ENCODE measurements at places on chromosomes 7 and 10.
A peak's percentile ranks its signal among the peaks of the same experiment; 100 is the strongest.

GRCh38 chr10:133400624-133401424 is 6.9 kb downstream of the MTG1 start:
- no peak for DNase-seq

GRCh38 chr10:77493239-77493806 is 144.3 kb downstream of the KCNMA1 start:
- no peak for DNase-seq

DNA sequence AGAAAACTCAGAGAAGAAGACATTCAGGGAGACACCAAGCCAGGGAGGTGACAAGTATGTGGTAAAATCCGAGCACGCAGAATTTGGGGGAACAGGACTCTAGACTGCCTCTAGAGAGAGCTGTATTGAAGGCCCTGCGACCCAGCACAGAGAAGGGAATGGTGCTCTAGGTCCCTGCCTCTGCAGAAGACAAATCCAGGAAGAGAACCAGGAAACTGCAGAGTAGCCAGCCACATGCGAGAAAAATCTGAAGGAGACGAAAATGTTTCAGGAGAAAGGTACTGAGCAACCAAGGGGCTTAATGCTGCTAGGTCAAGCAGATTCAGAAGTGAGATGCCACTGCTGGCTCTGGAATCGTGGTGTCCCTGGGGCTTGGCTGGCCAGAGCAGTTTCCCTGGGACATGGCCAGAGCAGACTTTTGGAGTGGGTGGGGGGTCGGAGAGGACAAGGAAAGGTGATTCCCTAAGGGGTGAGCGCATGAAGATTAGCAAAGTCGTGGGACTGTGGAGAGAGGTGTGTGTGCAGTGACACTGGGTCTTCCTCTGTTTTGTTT is 158.0 kb upstream of the KLF6 start:
- no peak for DNase-seq

DNA sequence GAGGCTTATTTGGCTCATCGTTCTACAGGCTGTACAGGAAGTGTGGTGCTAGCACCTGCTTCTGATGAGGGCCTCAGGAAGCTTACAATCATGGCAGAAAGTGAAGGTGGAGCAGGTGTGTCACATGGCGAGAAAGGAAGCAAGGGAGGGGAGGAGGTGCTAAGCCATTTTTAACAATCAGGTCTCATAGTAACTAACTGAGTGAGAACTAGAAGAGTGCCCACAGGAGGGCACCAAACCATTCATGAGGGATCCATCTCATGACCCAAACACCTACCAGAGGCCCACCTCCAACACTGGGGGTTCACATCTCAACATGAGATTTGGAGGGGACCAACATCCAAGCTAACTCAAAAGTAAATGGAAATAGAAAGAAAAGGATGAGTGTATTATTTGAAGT is 78.1 kb downstream of the CXCL12 start:
- no peak for DNase-seq

GRCh38 chr10:12729885-12730284 is 271.6 kb downstream of the CCDC3 start:
- no peak for DNase-seq

GRCh38 chr10:78292982-78293865 is 259.6 kb downstream of the RPS24 start:
- no peak for DNase-seq

DNA sequence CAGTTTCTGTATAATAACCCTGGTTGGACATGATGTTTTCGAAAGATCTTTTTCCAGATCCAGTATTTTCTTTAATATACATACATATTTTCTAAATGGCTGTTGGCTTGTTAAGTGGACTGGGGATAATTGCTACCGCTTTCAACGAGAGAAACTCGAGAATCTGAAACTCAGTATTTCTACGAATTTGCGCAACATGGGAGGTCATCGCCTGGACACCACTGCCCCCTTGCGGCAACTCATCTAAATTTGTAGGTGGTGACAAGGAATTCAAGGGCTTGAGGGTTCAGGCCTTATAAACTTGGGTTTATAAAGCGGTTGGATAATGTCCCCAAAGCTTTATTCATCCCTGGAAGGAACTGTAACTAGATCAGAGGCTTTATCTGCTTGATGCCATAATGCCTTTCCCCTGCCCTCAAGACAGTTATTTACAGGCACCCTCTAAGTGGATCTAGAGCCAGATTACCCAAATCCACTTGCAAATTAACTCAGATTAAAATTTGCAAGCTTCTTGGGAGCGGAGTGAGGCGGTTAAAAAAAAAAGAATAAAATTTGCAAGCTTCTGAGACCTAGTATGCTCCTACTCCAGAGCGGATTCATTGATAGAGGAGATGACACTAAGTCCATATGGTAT is 21.3 kb upstream of the KCNK18 start:
- peak; percentile 71 for DNase-seq

DNA sequence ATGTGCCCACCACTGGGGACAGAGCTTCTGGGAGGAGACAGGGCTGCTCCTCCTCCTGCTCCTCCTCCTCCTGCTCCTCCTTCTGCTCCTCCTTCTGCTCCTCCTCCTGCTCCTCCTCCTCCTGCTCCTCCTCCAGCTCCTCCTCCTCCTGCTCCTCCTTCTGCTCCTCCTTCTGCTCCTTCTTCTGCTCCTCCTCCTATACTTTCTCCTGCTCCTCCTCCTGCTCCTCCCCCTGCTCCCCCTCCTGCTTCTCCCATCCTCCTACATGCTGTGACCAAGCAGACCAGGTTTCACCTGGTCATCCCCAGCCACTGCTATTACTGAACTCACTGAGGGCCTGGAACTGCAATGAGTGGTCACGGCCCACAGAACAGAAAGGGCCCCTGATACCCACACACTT is 154.0 kb upstream of the PPP2R2D start:
- no peak for DNase-seq

DNA sequence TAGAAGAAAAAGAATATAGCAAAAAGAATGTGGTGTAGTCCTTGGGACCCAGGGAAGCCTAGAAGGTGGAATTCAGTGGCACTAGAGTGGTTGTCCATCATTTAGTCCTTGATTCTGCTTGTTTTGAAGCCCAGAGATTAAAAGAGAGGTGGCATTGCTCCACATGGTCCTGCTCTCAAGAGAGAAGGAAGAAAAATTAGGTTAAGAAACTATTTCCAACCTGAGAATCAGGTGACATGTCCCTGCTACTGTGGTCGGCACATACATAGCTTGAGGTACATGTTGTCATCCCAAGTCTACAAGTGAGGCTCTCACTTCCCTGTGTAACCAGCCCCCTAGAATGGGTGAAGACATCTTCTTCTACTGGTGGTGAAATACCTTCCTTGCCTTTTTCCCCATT is at the start of gene OR9A2:
Gene OR9A2 (minus strand): TSS at position 101 of the 400 bp plus-strand sequence. CDS start 0 bp downstream, at position 101.
- no peak for DNase-seq

GRCh38 chr10:91210435-91210834 is 10.0 kb upstream of the PCGF5 start:
- DNase-seq: peak; percentile 59

DNA sequence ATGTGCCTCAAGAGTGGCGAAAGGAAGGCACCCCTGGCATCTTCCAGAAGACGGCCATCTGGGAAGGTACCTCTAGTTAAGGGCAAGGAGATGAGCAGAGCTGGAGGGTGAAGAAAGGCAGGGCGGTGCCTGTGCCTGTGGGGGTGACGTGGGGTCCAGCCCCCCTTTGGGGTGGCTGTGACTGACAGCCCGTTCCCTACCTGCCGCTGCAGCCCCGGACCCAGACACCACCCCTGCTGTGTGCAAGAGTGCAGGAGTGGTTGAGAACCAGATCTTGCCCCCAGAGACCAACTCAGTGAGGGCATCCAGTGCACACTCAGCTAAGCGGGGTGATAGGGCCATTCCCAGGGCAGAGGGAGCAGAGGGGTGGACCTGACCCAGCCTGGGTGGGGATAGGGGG is 4.3 kb upstream of the MUC17 start:
- DNase-seq: no peak

DNA sequence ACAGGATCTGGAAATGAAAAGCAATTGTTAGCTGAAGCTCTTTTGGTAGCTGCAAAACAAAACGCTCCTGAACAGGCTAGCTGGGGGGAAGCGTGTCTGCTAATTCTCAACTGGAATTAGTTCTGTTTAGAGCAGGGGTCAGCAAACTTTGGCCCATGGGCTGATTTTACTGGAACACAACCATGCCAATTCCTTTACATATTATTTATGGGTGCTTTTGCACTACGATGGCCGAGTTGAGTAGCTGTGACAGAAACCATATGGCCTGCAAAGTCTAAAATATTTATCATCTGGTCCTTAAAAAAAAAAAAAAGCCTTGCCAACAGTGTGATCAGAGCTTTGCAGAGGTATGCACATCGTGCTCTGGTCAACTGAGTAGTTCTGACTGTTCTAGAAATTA is 108.4 kb upstream of the PDLIM1 start:
- DNase-seq: no peak

- no peak for DNase-seq
These were observed 157.1 kb upstream of the RHEB start for GRCh38 chr7:151676759-151677158.

DNA sequence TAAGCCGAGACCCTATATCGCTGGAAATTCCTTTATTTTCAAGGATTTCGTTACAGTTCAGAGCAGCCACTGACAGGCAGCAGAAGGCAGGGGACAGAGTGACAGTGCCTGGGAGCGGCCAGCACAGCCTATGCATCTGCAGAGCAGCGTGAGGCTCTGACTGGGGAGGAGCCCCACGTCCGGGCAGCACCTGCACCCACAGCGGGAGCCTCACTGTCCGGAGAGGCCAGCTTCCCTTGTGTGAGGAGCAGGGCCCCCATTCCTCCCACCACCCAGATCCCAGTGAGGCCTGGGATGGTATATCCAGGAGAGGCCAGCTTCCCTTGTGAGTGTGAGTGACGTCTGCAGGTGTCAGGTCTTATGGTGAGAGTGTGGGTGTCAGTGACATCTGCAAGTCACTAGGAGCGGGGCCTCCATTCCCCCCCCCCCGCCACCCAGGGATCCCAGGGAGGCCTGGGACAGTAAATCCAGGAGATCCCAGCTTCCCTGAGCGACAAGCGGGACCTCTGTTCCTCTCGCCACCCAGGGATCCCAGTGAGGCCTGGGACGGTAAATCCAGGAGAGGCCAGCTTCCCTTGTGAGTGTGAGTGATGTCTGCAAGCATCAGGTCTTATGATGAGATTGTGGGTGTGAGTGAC is 259.1 kb downstream of the PTPRN2 start:
- DNase-seq: no peak

DNA sequence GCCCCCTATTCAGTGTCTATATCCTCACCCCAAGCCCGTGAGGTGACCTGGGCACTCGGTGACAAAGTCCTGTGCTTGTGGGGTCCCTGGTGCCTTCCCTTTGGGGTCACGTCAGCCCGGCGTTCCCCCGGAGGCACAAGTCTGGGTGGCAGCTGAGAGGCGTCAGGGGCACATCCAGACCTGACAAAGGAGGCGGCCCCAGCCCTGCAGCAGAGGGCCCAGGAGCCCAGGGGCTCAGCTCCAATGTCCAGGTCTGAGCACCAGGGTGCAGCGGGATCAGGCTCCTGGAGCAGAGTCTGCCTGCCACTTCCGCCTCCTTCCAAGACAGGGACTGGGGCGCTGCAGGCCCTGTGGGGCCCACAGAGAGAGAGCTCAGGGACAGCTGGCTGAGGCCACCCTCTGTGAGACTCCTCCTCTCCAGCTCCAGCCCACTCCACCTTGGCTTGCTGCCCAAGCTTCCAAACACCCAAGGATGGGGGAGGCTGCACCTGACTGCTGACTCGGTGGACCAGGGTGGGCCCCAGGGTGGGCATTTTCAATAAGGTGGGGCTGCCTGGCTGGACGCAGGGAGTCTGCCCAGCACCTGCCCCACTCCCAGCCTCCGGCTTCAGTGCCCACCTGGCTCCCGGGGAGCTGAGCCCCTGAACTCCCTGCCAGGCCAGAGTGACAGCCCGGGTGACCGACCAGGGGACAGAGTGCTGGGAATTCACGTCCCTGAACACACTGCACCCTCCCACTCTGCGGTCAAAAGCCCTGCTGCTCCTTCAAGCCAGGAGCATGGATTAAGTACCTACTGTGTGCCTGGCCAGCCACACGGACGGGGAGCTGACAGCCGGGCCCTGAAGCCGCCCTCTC is 1.0 kb upstream of the KNDC1 start:
- DNase-seq: no peak

- no peak for DNase-seq
These were observed 178.0 kb downstream of the AMPH start for GRCh38 chr7:38453168-38453567.

DNA sequence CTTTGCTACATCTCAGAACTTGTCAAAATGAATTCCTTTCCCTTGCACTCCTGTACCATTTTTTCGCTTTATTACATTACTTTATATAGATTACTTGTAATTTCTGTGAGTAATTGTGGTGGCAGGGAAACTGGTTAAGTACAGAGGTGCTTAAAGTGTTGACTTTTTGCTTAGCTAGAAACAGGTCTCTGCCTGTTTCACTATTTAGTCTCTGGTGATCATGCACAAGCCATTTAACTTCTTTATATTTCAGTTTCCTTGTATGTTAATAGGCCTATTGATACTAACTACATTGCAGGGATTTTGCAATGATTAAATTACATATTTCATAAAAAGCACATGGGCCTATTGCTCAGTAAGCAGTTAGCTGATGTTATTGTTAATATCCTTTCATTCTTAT is 233.8 kb downstream of the PRKG1 start:
- DNase-seq: no peak

- no peak for DNase-seq
These were observed 232.6 kb upstream of the CDC14C start for GRCh38 chr7:48691788-48692187.

GRCh38 chr7:92953657-92954056 is 117.3 kb upstream of the CDK6 start:
- no peak for DNase-seq

- DNase-seq: peak; percentile 43
These were observed 1.1 kb upstream of the PWWP2B start for GRCh38 chr10:132395704-132396493.

DNA sequence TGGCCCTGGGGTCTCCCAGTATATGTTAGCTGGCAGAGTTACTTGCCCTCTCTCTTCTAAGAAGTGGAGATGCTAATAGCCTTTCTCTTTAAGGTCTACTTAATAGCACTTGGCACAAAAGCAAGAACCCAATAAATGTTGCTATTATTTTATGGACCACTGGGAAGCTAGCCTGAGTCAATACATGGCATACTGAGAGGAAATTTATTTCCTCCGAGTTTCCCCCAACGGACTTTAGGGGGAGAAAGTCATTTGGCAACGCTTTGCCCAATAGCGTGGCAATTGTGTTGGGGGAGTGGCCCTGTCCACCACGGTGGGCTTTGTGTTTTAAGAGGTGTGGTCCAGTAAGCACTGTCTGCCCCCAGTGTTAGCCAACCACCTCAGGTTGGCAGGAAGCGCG is 87.4 kb upstream of the SMNDC1 start:
- no peak for DNase-seq

DNA sequence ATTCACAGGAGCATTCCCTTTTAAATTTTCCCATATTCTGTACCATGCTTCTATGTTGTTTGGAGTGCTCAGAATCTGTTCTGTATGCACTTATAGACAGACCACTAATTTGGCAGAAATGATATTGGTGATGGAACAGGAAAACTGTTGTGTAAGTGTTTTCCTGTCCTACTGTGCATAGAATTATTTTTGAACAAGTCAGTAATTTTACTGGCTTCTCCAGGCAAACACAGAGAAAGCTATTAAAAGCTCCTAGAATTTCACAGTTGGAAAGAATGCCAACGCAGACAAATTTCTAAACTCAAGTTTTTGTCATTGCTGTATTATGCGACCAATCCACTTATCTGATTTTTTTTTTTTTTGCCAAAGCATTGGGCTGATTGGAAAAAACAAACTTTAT is 55.7 kb downstream of the ANKMY2 start:
- DNase-seq: no peak

- DNase-seq: no peak
These were observed 12.0 kb downstream of the FXYD4 start for GRCh38 chr10:43383204-43383971.

GRCh38 chr10:86065711-86066251 is 300.8 kb downstream of the GRID1 start:
- DNase-seq: no peak
